ENCODE measurements at places on chromosomes 1 and 21.

DNA sequence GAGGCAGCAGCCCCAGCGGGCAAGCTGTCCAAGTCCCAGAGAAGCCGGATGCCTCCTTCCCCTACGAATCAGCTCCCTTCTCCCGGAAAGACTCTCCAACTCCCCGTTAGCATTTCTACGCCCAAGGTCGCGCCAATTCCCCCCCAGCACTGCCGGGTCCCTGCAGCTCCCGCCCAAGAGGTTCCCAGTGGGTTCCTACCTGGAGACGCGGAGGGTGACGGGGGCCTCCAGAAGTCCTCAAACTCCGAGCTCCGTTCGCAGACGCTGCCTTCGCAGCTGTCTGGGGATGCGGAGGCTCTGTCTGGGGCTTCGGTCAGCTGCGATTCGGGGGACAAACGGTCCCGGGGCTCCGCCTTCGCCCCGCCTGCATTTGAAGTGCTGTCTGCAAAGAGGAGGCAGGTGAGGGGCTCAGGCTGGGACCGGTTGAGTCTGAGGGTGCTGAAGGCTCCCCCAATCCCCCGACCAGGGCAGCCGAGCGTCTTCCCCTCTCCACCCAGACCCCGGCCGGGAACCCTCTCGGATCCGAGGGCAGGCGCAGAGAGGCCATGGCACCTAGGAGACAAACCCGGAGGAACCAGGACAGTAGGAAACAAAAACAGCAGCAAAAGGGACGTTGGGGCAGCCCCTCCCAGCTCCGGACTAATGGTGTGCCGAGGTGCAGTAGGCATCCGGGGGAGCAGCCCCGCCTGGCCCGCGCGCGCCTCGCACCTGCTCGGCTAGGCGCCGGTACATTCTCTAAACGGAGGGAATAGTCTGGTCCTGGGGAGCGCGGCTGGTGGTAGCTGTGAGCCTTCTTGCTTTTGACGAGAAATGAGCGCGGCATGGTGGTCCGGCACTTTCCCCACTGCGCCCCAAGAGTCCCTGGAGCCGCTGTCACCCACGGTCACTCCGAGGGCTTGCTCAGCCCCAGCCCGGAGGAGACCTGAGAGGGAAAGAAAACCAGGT, 3.8 kb downstream of the GFI1 start:
- peak; percentile 52 for DNase-seq

DNA sequence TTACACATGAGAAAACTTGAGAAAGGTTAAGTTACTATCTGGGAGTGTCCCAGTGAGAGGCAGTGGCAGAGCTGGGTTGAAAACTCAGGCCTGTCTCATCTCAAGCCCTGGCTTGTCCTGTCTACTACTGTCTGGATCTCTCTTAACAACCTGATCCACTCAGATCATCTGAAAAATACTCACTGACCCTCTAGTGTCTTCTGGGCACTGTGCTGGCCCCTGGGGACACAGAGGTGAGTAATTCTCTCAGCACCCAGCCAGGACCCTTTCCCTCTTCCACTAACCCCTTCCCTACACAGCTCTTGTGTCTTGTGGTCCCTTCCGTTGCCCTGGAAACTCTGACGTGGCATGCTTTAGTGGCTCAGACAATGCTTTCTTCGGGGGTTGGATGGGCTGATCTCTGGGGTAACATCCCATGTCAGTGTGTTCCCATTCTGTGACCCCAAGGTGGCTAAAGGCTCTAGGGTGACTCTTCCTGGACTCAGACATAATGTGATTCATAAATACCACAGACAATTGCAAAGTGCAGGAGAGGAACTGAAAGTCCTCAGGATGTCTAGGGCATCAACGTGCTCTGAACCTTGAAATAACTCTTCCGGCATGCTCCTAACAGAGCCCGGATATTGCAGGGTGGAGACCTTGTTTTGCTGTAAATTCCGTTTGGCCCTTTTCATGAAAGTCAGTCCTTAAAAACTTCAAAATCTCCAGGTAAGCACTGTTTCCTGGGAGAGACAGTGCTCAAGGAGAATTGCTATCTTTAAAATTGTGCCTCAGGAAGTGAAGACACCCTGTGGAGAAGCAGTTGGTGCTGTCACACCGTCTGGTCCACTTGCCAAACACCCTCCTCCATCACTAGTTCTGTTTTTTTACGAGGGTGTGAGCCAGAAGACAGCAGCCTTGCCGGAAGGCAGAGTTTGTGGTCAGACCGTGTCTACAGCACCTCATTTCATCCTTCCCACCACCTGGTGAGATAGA, 4.0 kb downstream of the SHISAL2A start:
- peak; percentile 72 for DNase-seq

DNA sequence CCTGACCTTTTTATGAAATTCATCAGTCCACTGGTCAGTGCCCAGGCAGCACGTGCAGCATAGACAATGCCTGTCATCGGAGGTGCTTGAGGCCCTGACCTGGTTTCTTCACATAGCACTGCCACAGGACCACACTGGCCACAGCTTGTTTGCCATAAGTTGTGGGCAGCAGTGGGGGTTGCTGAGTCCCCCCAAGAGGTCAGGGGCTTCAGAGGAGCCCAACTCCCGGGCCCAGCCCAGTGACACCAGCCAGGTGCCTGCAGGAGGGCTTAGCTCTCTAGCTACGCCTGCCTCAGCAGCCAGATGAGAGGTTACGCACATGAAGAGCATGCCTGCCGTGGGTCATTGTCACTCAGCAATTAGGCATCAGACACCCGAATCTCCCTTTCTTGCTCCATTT, 41.6 kb downstream of the UBASH3A start:
- no peak for DNase-seq

- DNase-seq, result no peak
Observed at GRCh38 chr1:9601942-9602793, 13.5 kb downstream of the TMEM201 start.

DNA sequence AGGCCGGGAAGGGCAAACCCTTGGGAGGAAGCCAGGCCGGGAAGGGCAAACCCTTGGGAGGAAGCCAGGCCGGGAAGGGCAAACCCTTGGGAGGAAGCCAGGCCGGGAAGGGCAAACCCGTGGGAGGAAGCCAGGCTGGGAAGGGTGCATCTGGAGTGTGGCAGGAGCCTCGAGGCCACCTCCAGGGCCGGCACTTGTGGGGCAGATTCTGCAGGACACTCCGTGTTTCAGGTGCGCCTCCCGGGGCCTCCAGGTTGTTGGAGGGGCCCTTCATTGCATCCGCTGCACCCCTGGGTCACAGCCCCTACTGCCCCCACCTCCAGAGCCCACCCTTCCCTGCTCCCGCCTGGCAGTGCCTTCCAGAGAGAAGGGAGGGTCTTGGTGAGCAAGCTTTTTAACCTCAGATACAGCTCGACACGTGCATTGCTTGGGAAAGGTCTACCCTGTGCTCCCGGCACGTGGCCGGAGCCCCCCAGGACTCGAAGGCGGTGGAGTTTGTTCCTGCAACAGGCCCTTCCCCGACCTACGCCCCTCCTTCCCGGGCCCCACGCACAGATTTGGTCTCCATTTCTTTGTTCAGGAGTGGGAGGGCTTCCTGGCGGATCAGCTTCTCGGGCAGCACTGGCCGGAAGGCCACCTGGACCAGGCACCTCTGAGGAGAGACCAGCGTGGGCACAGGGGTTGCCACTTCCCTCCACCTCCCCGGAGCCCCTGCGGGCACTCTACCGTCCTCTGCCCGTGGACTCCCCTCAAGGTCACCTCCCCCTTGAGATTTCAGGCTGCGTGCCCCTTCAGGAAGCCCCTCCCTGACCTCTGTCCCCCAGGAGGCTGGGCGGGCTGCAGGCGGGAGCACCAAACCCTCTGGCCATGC, 9.4 kb upstream of the TMEM52 start:
- no peak for DNase-seq

DNA sequence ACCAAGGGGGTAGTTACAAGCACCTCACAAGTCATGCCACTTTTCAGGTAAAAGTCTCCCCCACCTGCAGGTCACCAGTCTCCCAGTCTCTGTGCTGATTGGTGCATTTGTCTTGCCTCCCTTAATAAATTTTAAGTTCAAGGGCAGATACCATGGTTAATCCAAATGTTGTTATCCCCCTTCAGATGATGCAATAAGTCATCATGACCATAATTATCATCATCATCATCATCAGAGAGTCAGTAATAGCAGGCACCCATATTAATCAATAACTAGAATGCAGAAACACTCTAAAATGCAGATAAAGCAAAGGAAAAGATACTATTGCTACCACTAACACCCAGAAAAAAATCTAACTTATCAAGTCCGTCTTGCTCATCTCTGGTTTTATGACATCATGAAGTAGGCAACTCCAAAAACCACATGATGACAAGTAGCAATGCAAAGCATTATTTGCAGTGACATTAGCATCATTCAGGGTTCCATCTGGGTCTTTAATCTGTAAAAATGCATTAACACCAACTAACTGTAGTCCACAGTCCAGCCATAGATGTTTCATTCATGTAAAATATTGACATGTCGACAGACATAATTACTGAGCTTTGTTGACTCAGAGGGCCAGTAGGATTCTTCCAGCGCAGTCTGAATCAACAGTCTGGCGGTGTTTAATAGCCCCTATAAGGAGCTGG, 492.0 kb upstream of the RUNX1 start:
- DNase-seq, result no peak
